ENCODE measurements at places on chromosomes 4 and X.
A peak's percentile ranks its signal among the peaks of the same experiment; 100 is the strongest.

GRCh38 chr4:3263053-3263875 is 14.3 kb downstream of the MSANTD1 start:
- DNase-seq: no peak

- no peak for DNase-seq
Observed at GRCh38 chrX:9767375-9767774, 1.7 kb upstream of the GPR143 start.

GRCh38 chrX:38347136-38347535 is 5.3 kb upstream of the OTC start:
- DNase-seq: peak; percentile 81

DNA sequence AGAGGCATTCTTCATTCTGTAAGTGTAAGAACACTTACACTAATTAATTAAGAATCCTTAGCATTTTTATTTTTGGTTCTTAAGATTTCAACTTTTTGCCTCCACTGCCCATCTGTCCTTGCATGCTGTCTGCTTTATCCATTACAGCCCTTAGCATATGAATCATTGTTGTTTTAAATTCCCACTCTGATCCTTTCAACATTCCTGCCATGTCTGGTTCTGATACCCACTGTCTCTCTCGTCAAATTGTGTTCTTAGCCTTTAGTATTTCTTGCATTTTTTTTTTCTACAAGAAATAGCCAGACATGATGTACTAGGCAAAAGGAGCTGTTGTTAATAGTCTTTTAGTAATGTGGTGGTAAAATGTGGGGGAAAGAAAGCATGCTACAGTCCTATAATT is 1360.0 kb downstream of the TECRL start:
- DNase-seq: no peak

- DNase-seq: no peak
Observed at GRCh38 chr4:123412700-123413512, 16.3 kb downstream of the SPRY1 start.

DNA sequence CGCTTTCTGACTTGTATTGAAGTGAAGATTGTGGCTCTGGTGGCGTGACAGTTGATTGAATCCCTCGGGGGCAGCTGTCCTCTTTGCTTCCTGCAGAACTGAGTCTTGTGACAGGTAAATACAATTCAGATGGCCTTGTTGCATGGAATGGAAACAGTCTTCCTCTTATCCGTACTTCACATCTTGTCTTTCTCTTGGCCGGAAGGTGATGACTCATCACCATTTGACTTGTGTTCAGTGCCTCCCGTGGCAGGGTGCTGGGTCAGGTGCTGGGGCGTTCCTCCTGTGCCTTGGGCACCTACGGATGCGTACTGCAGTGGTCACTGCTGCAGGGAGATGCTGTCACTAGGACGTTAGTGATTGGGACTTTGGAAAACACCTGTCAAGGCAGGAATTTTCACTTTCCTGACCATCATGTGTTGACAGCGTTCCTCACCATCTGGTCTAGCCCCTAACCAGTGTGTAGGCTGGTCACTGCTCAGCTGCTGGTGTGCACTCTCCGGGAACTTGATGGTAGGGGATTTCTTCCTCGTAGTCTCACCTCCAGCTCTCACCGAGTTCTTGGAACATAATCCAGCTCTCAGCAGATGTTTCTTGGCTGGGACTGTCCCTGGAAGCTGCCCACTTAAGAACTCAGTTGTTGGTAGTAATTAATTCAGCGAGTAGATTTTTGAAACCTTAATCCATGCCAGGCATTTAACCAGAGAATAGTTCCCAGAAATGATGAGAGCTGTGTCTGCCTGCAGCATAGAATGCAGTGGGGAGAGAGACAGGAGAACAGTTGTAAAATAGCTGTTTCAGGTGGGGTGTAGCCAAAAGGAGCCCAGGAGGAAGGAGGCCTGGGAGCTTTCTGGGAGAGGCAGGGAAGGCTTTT is 7.2 kb downstream of the TBC1D14 start:
- DNase-seq: peak; percentile 68

DNA sequence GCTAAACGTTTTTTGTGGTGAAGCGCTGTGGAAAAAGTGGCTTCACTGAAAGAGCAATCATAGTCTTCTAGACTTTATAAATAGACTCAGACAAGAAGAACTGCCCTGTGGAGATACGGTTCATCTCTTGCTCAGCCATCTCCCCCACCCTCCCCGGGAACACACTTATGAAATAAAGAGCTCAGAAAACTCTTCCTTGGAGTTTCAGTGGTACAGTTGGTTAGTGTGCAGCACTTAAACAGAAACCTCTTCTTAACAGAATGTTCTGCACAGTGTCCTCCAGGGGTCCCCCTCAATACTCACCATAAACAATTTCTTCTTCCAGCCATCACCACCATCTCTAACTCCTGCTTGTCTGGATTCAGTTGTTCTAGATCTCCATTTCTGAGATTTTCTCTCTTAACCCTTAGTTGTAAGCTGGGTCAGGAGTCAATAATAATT is 313.0 kb downstream of the ARHGAP10 start:
- peak; percentile 43 for DNase-seq

GRCh38 chrX:18994713-18995112 is 10.8 kb upstream of the PHKA2 start:
- no peak for DNase-seq

DNA sequence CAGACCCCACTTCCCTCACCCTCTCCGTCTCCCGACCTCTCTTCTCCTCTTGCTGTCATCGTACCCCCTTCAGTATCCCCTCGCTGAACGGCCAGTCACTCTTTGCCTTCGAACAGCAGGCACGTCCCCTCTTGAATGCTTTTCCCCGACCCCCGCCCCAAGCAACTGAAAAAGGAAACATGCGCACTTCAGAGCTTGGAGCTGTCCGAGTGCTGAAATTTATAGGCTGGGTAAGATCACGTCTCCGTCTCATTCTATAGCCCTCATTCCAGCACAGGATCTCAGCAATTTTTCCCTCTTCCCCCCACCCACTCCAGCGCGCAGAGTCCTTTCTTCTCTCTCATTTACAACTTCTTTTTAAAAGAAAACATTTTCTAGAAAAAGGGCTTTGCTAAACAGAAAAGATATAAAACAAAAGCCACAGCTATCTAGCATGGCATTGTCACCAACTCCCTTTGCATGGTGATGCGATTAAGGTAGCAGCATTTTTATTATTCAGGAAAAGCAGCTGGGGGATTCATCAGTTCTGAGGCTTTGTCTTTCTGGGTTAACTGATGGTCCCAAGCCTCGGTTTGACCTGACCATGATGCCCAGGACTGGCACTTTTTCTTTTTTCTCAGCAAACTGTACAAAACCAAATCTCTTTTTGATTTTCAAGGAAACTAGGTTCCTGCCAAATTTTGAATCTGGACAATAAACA is at the start of gene GLRA2:
Gene GLRA2 (plus strand): TSS at position 247 of the 700 bp plus-strand sequence. CDS start 522 bp downstream, outside the sequence.
- peak; percentile 6 for DNase-seq

DNA sequence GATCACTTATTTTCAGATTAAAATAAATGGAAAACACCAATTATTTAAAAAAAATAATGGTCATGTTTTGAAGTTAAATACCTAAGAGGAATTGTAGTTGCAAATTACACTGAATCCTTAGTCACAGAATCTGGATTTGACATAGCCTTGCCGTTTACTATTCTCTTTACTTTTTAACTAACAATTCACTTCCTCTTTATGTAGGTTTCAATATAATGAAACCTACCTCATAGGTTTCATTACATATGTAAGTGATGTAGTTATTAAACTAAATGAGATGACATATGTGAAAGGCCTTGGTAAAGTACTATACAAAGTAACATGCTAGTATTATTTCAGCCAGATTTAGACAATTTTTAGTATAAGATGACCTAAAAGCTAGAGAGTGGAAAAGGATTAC is 6.5 kb downstream of the SPP1 start:
- DNase-seq: no peak

- DNase-seq: no peak
Observed at GRCh38 chrX:40265936-40266335, 168.2 kb upstream of the BCOR start.

GRCh38 chr4:71978210-71978835 is 53.5 kb upstream of the NPFFR2 start:
- DNase-seq: peak; percentile 27

DNA sequence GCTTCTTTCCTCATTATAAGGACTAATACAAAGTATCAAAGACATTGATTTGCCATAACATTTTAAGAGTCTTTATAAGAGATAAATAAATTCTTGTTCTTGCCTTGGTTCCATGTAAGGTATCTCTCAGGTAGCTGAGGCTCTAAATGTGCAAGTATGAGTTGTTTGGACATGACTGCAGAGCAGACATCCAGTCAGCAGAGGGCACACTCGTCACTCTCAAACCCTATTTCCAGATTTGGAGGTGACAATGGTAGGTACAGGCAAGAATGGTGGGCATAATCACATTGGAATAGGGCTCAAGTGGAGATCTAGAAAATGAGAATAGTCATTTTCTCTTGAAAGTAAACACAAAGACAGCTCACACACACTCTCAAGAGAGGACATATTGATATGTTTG is 133.3 kb upstream of the ZIC3 start:
- DNase-seq: peak; percentile 1

DNA sequence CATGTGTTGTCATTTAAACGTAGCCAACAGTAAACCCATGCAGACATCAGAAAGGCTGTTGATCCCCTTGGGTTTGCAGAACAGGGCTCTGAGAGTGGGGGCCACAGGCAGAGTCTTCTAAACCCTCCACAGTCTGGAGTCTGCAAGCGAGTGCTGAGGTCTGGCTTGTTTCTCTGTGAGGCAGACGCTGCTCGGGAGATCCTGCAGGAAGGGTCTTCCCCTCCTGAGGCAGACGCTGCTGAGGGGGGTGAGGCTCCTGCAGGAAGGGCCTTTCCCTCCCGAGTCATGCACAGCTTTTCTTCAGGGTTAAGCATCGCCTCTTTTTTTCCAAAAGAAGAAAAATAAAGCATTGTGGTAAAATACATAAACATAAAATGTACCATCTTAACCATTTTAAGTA is 17.1 kb upstream of the PDE6B start:
- DNase-seq: no peak

DNA sequence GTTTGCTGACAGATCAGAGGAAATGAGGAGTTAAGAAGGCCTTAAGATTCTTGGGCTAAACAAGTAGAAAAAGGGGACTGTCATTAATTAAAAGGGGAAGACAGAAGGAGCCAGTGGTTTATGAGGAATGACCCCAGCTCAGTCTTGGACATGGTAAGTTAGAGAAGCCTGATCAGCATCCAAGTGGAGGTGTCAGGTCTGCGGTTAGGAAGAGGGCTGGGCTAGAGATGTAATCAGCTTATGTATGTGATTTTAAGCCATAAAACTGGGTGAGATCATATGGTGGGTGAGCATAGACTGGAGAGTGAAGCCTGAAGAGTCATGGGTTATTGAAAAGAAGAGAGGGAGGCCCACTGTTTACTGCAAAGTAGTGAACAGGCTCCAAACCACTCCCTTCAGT is 246.1 kb downstream of the NR3C2 start:
- peak; percentile 89 for DNase-seq

DNA sequence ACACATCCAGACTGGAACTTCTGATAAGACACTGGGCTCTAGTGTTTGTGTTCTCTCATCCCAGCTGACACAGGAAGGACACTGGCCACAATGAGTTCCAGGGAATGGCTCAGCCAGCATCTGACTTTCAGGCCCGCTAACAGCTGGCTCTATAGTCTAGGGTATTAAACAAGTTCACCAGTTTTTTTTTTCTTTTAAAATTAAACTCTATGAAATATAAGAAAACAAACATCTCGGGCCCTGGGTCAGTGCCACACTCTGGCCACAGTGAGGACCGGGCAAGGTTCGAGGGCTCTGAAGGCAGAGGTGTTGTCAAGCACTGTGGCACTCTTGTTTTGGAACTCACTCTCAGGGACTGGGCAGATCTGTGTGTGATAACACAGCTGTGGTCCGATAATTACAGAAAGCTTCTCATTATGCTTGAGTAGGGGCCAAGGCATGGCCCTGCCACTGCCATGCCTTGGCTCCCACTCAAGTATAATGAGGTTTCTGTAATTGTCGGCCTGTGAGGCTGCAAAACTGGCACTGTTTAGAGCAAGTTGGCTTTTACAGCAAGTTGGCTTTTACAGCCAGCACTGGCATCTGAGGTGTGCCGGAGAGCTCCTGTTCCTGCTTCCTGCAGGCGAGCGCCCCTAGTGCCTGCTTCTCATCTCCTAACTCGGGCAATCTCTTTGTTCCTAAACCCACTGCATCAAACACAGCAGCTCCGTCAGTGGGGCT is 62.8 kb downstream of the PPP1R2C start:
- no peak for DNase-seq

DNA sequence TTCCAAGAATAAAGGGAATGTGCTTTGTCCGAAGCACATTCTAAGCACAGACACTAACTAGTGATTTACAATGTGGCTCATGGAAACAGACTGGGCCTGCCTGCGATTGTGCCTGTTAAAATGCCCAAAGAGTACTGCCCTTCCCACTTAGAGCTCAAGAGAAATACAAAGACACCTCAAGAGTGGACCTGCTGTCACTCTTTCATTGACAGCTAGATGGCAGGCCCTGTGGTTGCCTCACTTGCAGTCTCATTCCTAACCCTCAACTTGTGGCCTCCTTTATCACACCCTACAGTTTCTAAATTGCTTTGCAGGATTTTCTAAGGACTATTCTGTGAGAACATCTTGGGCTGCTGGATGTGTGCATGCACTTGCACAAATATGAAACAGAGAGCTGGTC is 331.0 kb upstream of the EMCN start:
- DNase-seq: peak; percentile 56

DNA sequence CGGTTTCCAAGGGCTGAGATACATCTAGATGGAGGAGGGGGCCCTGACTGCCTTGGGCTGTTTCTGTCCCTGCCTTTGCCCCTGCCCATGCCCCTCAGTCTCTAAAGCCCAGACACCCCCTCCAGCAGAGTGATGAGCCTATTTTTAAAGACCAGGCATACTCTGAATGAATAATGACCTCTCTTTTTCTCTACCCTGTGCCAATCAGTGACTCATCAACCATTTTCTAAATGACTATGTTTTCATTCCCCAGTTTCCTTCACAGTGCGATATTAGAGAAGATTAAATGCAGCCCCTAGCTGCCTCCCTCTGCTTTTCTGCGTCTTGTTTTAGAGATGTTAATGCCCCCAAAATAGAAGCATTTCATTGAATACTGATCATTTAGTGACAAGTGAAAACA is 15.5 kb upstream of the NHS start:
- DNase-seq: no peak

- no peak for DNase-seq
Observed at GRCh38 chr4:142535009-142535408, 311.1 kb downstream of the INPP4B start.
